AG08395 (cell line): ENCODE measurements at places on chromosomes 2 and 18.
A peak's percentile ranks its signal among the peaks of the same experiment; 100 is the strongest.

DNA sequence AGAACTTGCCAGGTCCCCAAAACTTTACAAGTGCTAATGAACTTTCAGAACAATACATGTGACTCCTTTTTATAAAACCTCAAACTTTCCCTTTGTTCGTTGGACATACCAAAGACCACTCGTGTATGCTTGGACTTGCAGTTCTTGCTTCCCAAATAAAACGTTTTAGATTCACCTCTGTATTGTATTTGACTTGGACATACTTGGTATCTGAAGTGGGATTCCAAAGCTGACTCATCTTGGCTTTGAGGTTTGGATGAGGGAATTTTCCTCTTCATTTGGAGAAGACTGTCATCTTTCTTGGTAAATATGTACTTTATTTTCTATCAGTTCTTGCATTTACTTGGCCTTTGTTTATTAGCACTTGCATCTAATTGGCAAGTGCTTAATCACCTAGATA lies 8.0 kb upstream of the CYB5A start:
- DNase-seq = peak; percentile 29

DNA sequence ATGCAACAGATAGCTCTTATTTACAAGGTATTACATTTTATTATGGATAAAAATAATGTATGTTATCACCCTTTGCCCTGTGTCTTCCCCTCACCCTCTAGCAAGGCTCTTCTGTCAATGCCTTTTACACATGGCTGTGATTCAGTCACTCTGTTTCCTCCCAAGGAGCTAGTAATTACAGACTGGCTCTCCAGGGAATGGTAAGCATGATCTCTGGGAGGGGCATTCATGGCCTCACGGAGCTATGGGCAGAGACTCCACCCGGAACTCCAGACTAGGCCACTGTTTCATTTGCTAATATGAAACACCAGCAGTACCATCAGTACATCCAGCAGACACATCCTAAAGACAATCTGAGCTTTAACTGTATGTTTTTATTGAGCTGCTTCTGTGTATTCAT lies 410.9 kb upstream of the CYRIA start:
- DNase-seq = no peak

GRCh38 chr18:4455113-4455811 lies at the start of gene DLGAP1:
Gene DLGAP1 (minus strand): TSS chr18:4455307.
- DNase-seq = no peak

DNA sequence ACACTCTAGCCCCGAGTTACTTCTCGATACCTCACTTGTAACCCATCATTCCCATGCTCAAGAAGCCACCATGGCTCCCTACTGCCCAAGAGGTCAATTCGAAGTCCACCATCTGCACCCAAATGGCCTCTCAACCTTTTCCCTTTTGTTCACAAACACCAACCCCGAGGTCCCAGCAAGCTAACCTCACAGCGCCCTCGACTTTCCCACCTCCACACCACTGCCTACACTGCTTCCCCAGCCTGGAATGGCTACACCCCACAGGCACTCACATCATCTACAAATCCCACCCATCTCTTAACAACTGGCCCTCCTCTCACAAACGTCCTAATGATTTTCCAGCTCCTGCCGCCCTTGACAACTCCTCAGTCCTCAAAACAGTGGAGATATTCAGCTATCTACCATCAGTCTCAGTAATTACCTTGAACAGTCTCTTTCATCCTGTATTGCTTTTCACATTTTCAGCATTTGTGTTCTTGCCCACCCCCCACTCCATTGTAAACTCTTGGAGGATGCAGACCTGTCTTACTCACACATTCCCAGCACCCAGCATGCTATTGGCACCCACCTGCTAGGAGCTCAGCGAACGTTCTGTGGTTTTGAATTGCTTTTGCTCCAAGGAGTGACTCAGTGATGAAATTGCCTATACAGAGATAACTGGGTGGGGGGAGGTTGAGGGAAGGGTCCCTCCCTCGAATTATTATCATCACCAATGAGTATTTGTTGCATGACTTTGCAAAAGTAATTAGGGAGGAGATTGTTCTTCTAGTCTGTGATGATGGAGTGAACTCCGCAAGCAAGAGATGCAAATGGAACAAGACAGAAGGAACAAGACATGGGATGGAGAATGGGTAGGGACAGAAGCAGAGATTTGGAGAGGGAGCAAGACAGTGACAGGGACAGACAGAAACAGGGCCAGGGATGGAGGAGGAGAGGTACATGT lies 106.8 kb downstream of the CYP26B1 start:
- no peak for DNase-seq

DNA sequence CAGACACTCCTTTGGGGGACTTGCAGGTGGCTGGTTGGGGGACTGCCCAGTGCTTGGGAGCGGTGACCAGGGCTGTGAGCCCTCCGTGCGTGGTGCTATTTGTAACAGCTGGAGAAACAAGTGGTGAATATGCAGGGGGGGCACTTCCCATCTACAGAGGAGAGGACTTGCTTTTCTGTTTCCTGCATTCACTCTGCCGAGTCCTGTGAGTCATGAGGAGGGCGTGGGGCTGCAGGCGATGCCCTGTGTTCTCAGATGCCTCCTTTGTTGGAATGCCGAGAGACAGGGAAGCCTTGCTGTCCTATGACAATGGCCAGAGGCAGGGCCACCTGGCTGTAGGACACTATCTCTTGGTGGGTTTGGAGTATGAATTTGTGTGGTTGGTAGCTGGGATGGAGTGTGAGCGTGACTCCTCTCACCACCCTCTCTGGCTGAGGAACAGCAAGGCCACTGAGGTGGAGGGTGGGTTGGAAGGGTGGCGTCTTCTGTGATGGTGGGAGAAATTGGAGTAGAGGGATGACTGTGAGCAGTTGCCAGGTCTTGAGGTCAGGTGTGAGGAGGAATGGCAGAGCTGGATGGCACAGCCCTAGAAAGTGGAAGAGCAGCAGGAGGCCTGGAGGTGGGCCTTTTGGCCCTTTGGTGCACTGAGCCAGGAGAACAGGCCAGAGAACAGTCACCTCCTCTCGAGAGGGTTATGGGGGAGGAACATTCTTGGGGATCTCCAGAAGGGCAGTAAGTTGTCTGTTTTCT lies 24.3 kb downstream of the FHOD3 start:
- DNase-seq = peak; percentile 35
